HuH-7 (cell line): ENCODE measurements at places on chromosomes 12 and 14.
A peak's percentile ranks its signal among the peaks of the same experiment; 100 is the strongest.

DNA sequence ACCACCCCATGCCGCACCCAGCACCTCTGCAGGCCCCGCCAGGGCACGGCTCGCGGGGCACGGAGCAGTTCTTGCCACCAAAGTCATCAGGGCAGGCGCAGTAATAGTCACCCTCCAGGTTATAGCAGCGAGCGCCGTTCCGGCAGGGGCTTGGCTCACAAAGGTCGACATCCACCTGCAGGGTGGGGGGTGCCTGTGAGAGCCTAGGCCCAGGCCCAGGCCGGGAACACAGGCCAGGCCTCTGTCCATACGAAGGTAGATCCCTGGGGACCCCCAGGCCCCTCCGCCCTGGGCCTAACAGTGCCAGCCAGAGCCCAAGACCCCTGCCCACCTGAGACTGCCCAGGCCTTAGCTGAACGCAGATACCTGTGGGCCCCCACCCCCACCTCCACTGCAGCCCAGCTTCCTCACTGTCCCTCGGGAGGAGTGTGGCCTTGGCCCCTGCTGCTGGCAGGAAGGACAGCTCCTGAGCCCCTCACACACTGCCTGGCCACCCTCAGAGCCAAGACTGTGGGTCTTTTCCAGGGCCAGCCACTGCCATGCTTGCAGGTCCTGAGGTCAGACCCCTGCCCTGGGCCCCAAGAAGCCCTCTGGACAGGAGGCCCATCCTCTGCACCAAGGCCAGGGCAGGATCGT is 19.3 kb downstream of the JAG2 start:
- no peak for DNase-seq

- DNase-seq, result peak; percentile 40
Measured at GRCh38 chr12:1054117-1054870, 63.3 kb downstream of the ERC1 start.

DNA sequence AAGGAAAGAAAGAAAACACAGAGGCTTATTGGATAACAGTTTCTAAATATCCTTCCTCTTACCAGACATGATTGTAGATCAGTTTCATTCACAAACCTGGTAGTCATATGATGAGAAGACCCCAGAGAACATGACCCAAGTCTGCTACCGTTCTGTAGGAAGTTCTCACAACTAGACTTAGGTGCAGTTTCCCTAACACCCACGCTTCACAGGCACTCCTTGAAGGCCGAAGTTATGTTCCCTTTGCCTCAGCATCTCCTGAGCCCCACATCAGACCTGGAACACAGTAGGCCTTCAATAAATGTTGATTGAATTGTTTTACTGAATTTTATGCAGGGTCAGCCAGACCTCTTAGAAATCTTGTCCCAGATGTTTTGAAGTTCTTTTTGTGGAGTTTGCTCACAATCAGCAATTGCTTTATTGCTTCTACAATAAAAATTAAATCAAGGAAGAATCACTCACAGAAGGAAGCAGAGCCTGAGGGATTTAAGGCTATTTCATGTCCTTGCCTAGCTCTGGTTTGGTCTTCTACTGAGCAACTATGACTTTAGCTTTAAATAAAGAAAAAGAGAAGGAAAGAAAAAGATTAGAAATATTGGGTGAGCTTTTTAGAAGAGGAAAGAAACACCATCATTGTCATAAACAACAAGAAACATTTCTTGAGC is 138.6 kb upstream of the MDM1 start:
- no peak for DNase-seq

DNA sequence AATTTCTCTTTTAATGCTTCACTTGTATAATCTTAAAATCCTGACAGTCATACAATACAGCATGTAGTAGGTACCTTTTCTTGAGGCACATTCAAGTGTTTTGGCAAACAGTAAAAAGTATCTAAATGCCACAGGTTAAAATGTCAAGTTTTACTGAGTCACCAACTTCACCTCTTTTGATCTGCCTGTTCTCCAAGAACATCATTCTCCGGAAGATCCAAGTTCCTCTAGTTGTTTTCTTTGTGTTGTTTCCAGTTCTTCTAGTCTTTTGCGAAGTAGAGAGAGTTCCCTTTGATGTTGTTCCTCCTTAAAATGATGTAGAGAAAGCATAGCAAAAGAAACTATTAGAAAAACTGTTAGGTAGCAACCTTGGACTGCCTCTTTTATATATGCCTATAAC is 151.1 kb downstream of the CEP83 start:
- DNase-seq, result no peak

- no peak for DNase-seq
Measured at GRCh38 chr14:47658041-47658440, 17.4 kb downstream of the MDGA2 start.

DNA sequence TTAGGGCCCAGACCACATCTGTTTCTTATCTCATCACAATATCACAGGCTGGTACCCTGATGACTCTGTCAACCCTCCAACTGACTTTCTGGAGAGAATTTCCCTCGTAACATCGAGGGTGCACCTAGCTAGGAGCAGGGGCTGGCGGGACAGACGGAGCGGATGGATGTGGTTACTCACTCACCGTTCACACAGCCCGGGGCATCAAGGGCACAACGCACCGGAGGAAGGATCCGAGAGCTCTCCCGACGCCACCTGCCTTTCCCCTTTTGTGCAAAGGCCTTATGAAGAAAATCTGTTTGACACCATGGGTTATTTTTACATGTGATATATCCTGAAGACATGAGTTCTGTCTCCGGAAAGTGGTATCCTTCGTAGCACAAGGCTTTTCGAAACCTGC is 31.4 kb downstream of the SLC15A4 start:
- DNase-seq, result no peak

- peak; percentile 69 for DNase-seq
Measured at GRCh38 chr12:96193725-96194575, at the start of gene ELK3. Gene ELK3 (plus strand): TSS chr12:96194375.

- DNase-seq, result no peak
Measured at GRCh38 chr12:19783547-19784444, 344.5 kb downstream of the AEBP2 start.

DNA sequence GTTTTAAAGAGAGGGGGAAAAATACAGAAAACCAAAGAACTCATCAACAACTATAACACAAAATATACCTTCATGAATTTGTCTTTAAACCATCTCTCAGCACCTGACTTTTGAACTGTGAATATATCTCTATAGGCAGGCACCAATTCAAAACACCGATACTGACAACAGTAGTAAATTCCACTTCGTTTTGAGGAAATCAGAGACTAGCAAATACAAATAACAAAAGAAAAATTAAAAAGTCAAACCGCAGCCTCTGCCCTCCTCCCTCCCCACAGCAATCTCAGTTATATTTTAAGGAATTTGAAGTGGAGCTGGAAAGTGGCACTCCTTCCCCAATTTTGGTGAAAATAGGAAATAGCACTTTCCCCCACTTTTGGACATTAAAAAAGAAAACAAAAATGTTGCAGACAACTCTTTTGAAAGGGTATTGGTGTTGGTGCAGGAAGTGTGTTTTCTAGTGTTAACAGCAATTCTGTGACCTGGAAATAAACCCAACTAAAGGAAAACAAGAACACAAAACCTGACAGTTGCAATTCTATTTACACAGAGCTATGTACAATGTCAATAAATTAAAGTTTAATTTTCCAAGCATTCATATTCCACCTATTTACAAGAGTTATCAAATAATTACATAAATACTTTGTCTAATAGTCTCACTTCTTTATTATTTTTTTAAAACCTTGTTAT is 13.5 kb downstream of the TBX3 start:
- DNase-seq, result no peak

DNA sequence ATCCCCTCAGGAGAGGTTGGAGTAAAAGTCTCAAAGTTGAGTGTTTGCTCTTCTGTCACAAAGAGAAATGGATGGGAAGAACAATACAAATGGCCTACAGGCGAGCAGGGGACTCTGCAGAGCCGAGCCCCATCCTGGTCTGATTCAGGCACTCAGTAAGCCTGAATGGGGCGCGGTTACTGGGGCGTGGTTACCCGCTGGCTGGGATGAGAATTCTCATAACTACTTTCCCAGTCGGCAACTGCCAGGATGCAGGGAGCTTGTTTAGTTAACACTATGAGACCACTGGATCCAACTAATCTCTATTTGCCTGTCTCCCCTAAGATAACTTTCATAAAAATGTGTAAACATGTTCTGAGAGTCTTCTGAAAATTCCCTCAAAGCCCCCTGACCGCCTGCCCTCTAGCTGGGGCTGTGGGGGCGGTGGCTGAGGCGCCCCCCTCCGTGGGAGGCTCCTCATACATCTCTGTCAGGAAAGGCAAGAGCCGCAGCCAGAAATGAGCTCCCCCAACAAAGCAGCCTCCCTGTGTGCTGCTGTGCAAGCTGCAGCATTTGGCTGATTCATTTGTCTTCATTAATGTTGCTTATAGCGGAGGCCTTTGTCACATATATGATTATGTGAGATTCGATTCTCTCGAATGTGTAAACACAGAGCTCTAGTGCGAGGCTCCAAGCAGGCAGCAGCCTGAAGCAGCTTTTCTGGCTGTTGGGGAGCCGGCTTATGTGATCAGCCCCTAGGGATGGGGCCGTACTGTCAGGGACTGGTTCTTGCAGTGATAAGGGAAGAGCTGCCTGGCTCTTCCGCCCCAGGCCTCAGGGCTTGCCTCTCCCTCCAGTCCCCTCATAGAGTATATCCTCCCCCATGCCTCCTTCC is 126.1 kb upstream of the ARHGAP5 start:
- DNase-seq, result peak; percentile 86

GRCh38 chr12:93360688-93361087 is 17.0 kb upstream of the NUDT4 start:
- no peak for DNase-seq

DNA sequence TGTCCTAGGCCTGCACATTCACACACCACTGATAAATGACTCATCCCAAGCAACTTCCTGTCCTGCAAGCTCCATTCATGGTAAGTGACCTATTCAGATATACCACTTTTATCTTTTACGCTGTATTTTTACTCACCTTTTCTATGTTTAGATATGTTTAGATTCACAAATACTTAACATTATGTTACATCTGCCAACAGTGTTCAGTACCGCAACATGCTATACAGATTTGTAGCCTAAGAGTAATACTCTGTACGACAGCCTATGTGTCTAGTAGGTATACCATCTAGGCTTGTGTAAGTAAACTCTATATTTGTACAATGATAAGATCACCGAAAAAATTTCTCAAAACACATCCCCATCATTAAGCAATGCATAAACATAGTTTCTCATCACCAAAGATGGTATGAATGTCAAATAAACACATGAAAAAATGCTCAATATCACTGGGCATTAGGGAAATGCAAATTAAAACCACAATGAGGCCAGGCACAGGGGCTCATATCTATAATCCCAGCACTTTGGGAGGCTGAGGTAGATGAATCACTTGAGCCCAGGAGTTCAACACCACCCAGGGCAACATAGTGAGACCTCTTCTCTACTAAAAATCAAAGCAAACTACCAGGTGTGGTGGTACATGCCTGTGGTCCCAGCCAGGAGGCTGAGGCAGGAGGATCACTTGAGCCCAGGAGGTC is 20.7 kb downstream of the ATXN2 start:
- DNase-seq, result no peak

DNA sequence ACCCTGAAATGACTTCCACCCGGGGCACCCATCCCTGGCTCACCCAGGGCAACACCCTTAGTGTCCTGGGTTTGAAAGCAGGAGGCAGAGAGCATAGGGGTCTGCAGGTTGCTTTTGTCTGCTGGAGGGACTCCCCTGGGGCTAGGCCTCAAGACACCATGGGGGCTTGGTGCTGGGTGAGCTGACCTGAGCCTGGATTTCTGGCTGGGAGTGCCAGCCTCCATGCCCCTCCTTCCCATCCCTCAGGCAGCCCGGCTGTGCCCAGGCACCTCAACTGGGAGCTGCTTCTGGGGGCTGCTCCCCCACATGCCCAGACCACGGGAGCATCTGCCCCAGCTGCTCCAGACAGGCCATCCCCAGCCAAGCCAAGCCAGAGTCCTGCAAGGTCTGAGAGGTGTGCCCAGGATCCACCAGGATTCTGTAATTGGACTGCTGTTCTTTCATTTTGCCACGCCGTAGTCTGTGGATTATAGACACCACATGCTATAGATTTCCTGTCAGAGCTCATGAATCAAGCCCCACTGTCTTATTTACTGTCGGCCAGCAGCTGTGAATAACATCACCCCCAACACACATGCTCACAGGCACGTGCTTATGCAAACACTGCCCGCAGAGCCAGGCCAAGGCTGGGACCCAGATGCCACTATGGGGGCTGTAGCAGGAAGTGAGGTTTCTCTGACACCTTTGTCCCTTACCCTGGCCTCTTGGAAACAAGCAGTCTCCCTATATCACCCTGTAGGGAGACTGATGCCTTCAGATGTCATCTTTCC is 29.4 kb upstream of the ESRRB start:
- DNase-seq, result no peak

- peak; percentile 21 for DNase-seq
Measured at GRCh38 chr12:48442179-48442847, 30.0 kb upstream of the ANP32D start.

DNA sequence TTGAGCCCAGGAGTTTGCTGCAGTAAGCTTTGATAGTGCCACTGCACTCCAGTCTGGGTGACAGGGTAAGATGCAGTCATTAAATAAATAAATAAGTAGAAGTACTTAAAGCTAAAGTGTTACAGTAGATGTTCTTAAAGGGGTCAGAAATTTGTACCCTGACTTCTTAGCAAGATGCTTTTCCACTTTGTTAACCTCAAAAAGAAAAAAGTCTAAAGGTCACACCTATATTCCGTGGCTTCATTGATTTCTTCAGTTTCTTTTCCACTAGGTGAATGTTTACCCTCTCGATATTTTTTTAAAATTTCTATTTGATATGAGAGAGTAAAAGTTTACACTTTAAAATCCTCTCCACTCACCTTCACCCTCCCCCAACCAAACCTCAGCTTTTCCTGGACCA is 64.3 kb upstream of the PLEKHA5 start:
- no peak for DNase-seq

- no peak for DNase-seq
Measured at GRCh38 chr12:93466625-93467350, 526 bp upstream of the MRPL42 start.

GRCh38 chr14:41916313-41916712 is 309.6 kb downstream of the LRFN5 start:
- no peak for DNase-seq
